Pancreas (tissue), 10 donors: ENCODE measurements at places on chromosomes 2 and 18. TPM values are rescaled to one million over a fixed set of nuclear protein-coding genes. Genes with fewer than 3 reads are reported as not detected.

Gene ST6GAL2
- total RNA-seq, result 0.46 TPM

Gene GIGYF2
- total RNA-seq, result 40.4 TPM

Gene PAX3
- not detected for total RNA-seq

Gene CNTNAP5
- total RNA-seq, result 0.09 TPM

Gene DSC3
- 0.06 TPM for total RNA-seq

GRCh38 chr18:2642771-2643170, 12.8 kb upstream of the SMCHD1 start:
- no peak overlapping the region for H3K27ac ChIP-seq
- no peaks in the 10 kb centered on the region for H3K36me3 ChIP-seq
- no peak overlapping the region for H3K4me3 ChIP-seq
- no peaks in the 10 kb centered on the region for H3K4me1 ChIP-seq
- H3K27me3 ChIP-seq, result no peaks in the 10 kb centered on the region

DNA sequence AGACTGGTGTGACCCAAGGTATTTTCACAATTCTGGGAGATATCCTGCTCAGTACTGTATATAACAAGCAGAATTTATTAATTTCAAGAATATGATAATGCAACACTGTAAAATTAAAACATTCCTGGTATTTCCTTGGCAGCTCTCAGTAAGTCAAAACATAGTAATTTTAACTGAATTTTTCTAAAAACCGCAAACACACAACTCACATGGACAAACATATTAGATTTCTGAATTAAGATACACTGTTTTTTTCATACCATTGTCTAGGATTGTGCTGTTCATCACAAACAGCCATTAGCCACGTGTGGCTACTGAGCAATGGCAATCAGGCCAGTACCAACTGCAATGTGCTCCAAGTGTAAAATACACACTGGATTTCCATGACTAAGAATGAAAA, 29.6 kb downstream of the LPIN2 start:
- H3K27ac ChIP-seq, result no peak overlapping the region
- H3K36me3 ChIP-seq, result no peaks in the 10 kb centered on the region
- no peak for DNase-seq

- H3K4me3 ChIP-seq, result no peak overlapping the region
- H3K36me3 ChIP-seq, result no peaks in the 10 kb centered on the region
- no peaks in the 10 kb centered on the region for H3K27me3 ChIP-seq
- no peak for DNase-seq
- no peaks in the 10 kb centered on the region for H3K4me1 ChIP-seq
These were observed 142.4 kb downstream of the NDUFA10 start for GRCh38 chr2:239882781-239883180.

DNA sequence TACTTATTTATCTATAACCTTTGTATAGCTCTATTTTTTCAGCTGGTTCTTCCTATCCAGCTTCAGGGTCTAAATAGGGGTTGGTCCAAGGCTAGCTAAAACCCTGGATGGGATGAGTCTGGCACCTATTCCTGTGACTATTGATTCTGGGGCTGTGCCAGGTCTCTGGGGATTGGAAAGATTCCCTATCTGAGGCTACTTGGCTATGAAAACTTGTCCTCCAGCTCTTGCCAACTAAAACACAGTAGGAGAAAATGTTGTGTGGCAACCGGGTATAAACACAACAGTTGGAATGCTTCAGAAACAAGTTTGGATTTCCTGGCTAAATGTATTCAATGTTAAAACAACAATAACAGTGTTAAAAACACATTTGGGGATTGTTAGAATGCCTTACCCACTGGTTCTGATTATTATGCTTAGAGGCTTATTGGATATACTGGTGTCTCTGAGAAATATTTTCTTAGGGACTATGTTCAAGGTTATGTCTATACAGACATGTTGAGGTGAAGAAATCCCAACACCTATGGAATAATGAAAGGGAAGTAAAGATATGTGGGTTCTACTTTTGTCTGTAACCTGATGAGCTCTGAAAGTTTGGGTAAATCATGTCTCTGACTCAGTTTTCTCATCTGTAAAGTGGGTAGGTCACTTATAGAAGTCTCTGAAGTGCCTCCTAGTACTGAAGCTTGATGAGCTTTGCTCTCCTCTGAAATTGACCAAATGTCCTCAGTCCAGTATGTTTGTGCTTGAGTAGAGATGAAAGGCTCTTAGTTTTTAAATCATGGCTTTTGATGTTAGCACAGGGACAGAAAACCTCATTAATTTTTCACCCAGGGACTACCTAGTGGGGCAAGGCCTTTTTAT, 460.7 kb downstream of the MTX2 start:
- no peaks in the 10 kb centered on the region for H3K36me3 ChIP-seq
- peak; percentile 68 for DNase-seq
- peak overlapping the region; percentile 62 for H3K27ac ChIP-seq
- no peaks in the 10 kb centered on the region for H3K27me3 ChIP-seq

DNA sequence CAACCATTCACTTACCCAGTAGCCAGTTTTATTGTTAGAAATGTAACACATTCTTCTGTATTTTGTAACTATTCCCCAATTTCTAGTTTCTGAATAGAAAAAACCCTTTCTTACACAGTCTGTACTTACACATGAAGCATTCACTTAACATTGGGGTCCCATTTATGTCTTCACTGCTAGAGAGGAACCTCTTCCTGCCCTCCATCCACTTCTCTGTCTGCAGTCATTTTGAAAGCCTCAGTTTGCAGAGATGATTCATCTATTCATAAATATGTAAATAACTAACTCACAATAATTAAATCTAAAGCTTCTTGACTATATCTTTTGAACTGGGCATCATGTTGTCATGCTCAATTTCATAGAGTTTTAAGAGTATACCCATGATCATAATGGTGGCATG, 55.9 kb downstream of the ZRANB3 start:
- H3K4me1 ChIP-seq, result no peaks in the 10 kb centered on the region
- H3K27ac ChIP-seq, result no peak overlapping the region
- no peaks in the 10 kb centered on the region for H3K27me3 ChIP-seq
- DNase-seq, result no peak
- H3K4me3 ChIP-seq, result no peak overlapping the region

GRCh38 chr2:171187819-171188218, 27.1 kb upstream of the TLK1 start:
- no peak overlapping the region for H3K27ac ChIP-seq
- DNase-seq, result no peak
- no peaks in the 10 kb centered on the region for H3K4me1 ChIP-seq
- H3K4me3 ChIP-seq, result no peak overlapping the region
- no peaks in the 10 kb centered on the region for H3K36me3 ChIP-seq

DNA sequence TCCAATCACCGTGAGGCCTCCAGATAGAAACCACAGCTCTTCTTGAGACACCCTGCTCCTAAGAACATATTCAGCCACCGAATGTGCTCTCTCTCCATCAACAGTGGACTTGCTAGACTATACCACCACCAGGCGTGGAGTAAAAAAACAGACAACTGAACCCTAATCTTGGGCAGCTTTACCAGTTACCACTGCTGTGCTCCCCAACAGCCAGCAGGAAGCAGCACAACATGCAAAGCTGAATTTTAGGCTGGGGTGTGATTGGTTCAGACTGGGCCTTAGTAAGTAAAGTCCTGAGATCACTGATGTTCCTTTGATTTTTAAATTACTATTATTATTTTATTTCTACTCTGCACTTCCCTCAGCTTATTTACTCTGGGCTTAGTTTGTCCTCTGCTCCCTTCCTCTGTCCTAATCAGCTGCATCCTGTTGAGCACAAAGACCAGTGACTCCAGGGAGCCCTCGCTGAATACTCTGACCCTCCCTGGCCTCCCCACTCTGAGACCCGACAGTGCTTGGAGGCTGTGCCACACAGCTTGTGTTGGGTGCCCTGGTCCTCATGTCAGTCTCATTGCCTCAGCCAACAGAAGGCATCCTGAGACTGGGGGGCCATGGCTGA, 21.9 kb downstream of the MRPL35 start:
- H3K27ac ChIP-seq, result no peak overlapping the region
- peaks cover 3% of the 10 kb centered on the region for H3K4me1 ChIP-seq
- H3K36me3 ChIP-seq, result no peaks in the 10 kb centered on the region
- H3K27me3 ChIP-seq, result no peaks in the 10 kb centered on the region
- no peak overlapping the region for H3K4me3 ChIP-seq

DNA sequence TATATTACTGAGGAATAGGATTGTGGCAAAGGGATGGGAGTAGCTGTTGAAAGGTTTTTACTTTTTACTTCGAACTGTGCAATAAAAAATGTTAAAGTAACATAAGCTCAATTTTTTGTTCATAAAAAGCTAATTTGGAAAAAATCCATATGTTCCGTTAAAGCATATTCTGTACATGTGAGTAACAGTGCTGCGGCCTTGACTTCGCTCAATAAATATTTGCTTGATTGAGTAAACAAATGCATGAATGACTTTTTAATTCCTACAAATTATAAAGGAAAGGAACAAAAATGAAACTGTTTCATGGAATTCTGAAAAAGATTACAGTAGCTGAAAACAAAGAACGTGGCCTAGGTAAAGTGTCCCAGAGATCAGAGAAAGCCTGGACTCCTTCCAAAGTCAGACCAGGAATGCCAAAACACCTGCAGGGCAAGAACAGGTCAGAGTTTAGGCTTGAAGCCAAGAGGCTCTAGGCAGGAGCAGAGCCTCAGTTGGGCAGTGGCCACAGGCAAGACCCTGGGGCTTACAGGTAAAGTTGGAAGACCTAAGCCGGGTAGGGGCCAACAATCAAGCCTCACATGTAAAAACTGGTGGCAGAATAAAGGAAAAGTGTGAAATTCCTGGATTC, 44.3 kb upstream of the FIGN start:
- no peaks in the 10 kb centered on the region for H3K27me3 ChIP-seq
- peaks cover 14% of the 10 kb centered on the region for H3K4me1 ChIP-seq
- DNase-seq, result peak; percentile 31
- H3K36me3 ChIP-seq, result no peaks in the 10 kb centered on the region
- no peak overlapping the region for H3K4me3 ChIP-seq
- H3K27ac ChIP-seq, result no peak overlapping the region

DNA sequence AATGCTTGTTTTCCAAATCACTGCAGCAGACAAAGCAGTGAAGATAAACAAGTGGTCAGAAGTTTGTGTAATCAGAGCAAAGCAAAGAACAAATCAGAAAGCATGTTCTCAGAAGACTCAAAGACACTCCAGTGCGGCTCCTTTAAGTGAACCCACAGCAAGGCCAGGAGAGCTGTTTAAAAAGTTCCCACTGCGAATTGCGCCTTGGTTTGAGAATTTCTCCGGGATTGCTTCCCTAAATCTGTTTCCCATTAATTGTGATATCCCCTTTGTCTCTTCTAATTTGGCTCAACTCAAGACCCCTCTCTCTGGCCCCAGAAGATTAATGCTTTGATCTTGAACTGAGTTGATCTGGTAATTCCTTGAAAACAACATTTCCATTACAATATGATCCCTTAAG, 122.4 kb upstream of the BCL2L11 start:
- no peaks in the 10 kb centered on the region for H3K36me3 ChIP-seq
- no peak overlapping the region for H3K27ac ChIP-seq
- no peak for DNase-seq
- no peaks in the 10 kb centered on the region for H3K27me3 ChIP-seq
- H3K4me1 ChIP-seq, result no peaks in the 10 kb centered on the region

GRCh38 chr2:172817411-172817810, 81.8 kb downstream of the RAPGEF4 start:
- no peak for DNase-seq
- H3K4me3 ChIP-seq, result no peak overlapping the region
- no peaks in the 10 kb centered on the region for H3K27me3 ChIP-seq

DNA sequence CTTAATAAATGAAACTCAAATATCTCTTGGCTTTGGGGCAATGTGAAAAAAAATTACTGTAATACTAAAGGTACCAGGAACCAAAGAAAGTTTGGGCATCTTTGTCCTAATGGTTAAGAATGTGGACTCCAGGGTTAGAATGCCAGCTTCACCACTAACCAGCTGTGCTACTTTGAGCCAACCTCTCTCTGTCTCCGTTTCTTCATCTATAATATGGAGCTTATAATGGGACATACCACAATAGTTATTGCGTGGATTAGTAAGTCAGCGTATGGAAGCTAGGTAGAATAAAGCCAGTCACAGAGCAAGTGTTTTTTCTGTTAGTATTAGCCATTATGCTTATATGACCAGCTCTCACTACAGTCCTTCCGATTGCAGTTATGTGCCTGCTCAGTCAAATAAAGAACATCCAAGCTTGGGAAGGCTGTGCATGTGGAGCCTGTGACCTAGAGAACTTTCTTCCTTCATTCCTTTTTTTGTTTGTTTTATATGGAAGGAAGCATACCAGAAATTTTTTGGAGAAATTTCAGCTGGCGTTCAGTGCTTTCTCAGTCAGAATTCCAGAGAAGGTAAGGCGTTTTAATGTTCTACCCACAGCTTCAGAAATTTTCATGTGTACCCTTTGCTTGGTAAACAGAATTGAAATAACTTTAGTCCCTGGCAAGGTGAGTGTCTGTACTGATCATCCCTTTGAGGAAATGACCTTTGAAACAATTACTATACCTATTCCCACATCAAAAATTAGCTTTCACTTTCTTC, 114.0 kb upstream of the RND3 start:
- H3K4me3 ChIP-seq, result no peak overlapping the region
- H3K36me3 ChIP-seq, result no peaks in the 10 kb centered on the region
- no peaks in the 10 kb centered on the region for H3K4me1 ChIP-seq
- H3K27ac ChIP-seq, result peak overlapping the region; percentile 33

DNA sequence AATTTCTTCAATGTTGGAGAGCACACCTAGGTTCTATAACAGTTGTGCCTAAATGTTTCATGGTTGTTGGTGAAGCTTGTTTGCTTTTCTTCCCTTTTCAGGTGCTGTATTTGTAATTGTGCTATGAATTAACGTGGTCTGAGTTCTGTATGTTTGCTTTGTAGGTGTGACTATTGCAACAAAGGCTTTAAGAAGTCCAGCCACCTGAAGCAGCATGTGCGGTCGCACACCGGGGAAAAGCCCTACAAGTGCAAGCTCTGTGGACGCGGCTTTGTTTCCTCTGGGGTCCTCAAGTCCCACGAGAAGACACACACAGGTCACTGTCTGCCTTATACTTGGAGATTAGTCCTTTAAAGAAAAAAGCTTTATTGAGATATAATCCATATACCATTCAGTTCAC, 91.2 kb downstream of the ZNF236 start:
- H3K27me3 ChIP-seq, result no peaks in the 10 kb centered on the region
- H3K4me1 ChIP-seq, result no peaks in the 10 kb centered on the region
- H3K36me3 ChIP-seq, result no peaks in the 10 kb centered on the region

- H3K27me3 ChIP-seq, result no peaks in the 10 kb centered on the region
- no peak overlapping the region for H3K27ac ChIP-seq
- no peaks in the 10 kb centered on the region for H3K36me3 ChIP-seq
- H3K4me1 ChIP-seq, result no peaks in the 10 kb centered on the region
These were observed 134.0 kb upstream of the LYPD1 start for GRCh38 chr2:132804051-132804450.

GRCh38 chr2:166814335-166814734, 73.9 kb upstream of the XIRP2 start:
- no peak overlapping the region for H3K27ac ChIP-seq
- H3K27me3 ChIP-seq, result no peaks in the 10 kb centered on the region
- H3K4me1 ChIP-seq, result no peaks in the 10 kb centered on the region
- no peaks in the 10 kb centered on the region for H3K36me3 ChIP-seq

GRCh38 chr2:888211-888801, 62.3 kb upstream of the SNTG2 start:
- H3K27me3 ChIP-seq, result no peaks in the 10 kb centered on the region
- no peak overlapping the region for H3K4me3 ChIP-seq
- no peaks in the 10 kb centered on the region for H3K4me1 ChIP-seq
- no peak overlapping the region for H3K27ac ChIP-seq
- no peak for DNase-seq
